ENCODE measurements at places on chromosomes 13 and 19. TPM values are rescaled to one million over a fixed set of nuclear protein-coding genes. Genes with fewer than 3 reads are reported as not detected.

Gene MATK
- total RNA-seq = 2.2 TPM

Gene ZNF14
- total RNA-seq = 2.6 TPM

Gene ZNF836
- total RNA-seq = 9.1 TPM

Gene TLE6
- 1.8 TPM for total RNA-seq

Gene KIR2DL1
- not detected for total RNA-seq

Gene FGF21
- total RNA-seq = not detected

Gene HMG20B
- total RNA-seq = 81.4 TPM

Gene ZNF723
- total RNA-seq = not detected

Gene TMIGD2
- 1.2 TPM for total RNA-seq

Gene MBD3L2
- total RNA-seq = not detected

Gene ZNF416
- 2.9 TPM for total RNA-seq

Gene PINLYP
- total RNA-seq = 0.61 TPM

Gene CALR3
- not detected for total RNA-seq

Gene DACH1
- 6.5 TPM for total RNA-seq

Gene RCBTB2
- 4.9 TPM for total RNA-seq

Gene EEF2
- total RNA-seq = 1,826 TPM

Gene CBY2
- total RNA-seq = not detected

Gene KCNJ14
- total RNA-seq = 0.46 TPM

Gene INAFM1
- total RNA-seq = 28.9 TPM

Gene CCDC194
- not detected for total RNA-seq

Gene NUFIP1
- 3.3 TPM for total RNA-seq

Gene BCAM
- 25.1 TPM for total RNA-seq

Gene ZNF8
- total RNA-seq = 3.8 TPM

Gene CYP4F12
- total RNA-seq = 62.8 TPM

Gene IL12RB1
- 2.2 TPM for total RNA-seq

Gene SIGLEC9
- total RNA-seq = 3.2 TPM

Gene ZNF491
- 1.9 TPM for total RNA-seq

Gene ZNF345
- total RNA-seq = 3.4 TPM

Gene FUT1
- 0.72 TPM for total RNA-seq

Gene IZUMO4
- total RNA-seq = 3.4 TPM

Gene CPAMD8
- 5.8 TPM for total RNA-seq

Gene EIF3K
- 338 TPM for total RNA-seq

Gene ANKLE1
- 0.80 TPM for total RNA-seq

Gene C1QTNF9B
- total RNA-seq = not detected

Gene MYO9B
- 73.7 TPM for total RNA-seq

Gene CTXN1
- total RNA-seq = 0.69 TPM

Gene RASGRP4
- total RNA-seq = 0.55 TPM

Gene COMP
- 0.95 TPM for total RNA-seq

Gene LRRC8E
- 0.32 TPM for total RNA-seq

Gene MCEMP1
- total RNA-seq = not detected

Gene URAD
- total RNA-seq = 62.9 TPM

Gene LRG1
- total RNA-seq = 7.9 TPM

Gene ZNF880
- total RNA-seq = 9.6 TPM

Gene ZNF527
- 4.9 TPM for total RNA-seq

Gene NDUFA3
- 155 TPM for total RNA-seq

Gene CDX2
- 113 TPM for total RNA-seq

Gene ADAMTS10
- 4.6 TPM for total RNA-seq

Gene RASIP1
- 1.7 TPM for total RNA-seq

Gene UNC13A
- 0.72 TPM for total RNA-seq

Gene NCCRP1
- total RNA-seq = not detected

Gene NCAN
- not detected for total RNA-seq
